ENCODE measurements at places on chromosomes 11 and 22.

DNA sequence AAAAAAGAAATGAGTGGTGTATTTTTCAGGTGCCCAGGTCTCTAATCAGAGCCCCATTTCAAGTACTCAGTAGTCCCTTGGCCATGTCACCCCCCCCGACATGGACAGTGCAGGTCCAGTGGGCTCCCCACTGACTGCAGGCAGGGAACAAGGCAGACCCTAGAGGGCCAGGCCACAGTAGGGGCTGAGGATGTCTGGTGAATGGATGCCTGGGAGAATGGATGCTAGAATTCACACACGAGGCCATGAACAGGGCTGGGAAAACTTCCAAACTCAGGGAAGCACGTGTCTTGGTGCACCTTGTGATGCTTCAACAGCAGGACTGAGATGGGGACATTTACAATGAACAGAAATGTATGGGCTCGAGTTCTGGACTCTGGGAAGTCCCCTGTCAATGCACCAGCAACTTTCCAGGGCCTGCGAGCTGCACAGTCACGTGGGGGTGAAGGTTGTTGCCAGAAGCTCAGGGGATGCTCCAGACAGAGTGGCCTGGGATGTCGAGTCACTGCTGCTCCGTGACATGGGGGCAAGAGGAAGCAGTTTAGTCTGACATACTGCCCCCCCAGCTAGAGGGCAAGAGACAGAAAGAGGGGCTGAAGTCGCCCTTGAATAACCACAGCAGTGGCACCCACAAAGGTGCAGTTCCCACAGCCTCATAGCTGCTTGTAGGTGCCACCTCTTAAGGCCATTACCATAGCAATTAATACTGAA lies 3.1 kb downstream of the APOBEC3G start:
- DNase-seq = no peak

- no peak for DNase-seq
Observed at GRCh38 chr22:26671317-26672059, 14.1 kb downstream of the MIAT start.

DNA sequence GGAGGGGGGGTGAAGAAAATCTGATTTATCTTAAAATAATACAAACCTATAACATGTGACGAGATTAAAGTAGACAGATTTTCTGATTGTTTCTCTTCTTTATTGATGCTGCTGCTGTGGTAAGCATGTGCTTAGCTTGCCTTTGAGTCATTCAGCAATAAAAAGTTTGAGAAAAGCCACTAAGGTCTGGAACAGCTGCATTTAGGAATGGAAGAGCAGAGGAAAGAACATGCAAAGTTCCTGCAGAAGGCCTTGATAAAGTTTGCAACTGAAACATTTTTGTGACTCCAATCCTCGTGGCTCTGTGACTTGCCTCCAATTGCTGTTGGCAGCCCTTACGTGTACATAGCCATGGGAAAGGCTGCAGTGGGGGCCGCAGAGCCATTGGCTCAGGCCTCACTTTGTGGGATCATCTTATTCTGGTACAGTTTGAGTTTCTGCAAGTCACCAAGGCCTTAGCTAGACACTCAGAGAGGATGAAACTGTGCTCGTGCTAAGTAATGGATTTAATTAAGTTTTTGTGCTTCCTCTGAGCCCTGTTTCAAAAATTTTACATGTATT lies 370.2 kb downstream of the AASDHPPT start:
- no peak for DNase-seq

- no peak for DNase-seq
Observed at GRCh38 chr11:95372097-95372656, 141.2 kb upstream of the SESN3 start.

DNA sequence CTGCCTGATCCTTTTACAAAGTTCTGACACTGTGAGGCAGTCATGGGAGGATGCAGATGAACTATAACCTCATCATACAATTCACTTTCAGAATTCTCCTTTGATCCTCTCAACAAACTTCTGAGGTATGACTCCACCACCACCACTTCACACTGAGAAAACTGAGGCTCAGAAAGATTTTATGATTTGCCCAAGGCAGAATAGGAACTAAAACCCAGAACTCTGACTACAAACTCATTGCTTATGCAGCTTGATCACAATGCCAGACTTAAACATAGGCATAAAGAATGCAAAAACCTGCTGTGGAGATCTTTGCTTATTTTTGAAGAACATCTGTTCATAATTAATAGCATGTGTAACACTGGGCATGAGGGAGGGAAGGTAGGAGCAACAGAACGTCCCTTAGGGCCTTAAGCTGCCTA lies 20.4 kb downstream of the FAM168A start:
- DNase-seq = no peak

DNA sequence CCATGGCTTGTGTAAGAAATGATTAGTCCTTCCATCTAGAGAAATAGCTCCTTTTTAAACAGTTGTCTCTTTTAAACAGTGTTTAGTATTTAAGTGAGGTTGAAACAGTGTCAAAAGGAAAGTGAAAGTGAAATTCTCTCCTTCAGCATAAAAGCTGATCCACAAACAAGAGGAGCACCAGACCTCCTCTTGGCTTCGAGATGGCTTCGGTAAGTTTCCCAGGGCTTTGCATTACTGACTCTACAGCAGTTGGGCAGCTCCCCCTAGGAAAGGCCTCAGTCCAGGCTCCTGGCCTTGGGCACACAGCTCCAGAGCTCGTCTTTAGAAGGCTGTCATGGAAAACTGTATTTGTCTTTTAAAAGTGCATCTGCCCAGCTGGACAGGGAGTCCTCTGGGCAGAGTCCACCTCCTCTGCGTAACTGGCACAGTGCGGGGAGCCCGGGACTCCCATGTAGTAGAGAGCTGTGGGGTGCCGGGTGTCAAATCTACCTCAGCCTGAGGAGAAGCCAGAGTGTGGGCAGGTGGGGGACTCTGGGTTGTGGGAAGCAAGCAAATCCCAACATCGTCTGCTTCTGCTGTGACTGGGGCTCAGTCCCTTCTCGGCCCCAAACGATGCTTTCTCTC lies at the start of gene PLAAT4:
TSS of gene PLAAT4 (plus strand) at position 140 of the 624 bp plus-strand sequence. CDS start at position 201, 61 bp downstream.
- no peak for DNase-seq

DNA sequence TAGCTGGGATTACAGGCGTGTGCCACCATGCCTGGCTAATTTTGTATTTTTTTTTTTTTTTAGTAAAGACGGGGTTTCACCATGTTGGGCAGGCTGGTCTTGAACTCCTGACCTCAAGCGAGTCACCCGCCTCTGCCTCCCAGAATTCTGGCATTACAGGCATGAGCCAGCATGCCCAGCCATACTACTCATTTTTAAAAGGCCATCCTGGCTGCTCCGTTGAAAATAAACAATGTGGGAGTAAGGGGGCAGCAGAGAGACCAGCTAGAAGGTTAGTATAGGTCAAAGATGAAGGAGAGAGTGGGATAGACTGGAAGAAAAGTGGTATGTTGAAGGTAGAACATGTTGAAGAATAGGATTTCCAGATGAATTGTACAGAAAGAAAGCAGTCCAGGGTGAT lies 17.6 kb upstream of the LIN7C start:
- no peak for DNase-seq

- DNase-seq = peak; percentile 32
Observed at GRCh38 chr22:19902245-19902715, 39.3 kb upstream of the COMT start.

DNA sequence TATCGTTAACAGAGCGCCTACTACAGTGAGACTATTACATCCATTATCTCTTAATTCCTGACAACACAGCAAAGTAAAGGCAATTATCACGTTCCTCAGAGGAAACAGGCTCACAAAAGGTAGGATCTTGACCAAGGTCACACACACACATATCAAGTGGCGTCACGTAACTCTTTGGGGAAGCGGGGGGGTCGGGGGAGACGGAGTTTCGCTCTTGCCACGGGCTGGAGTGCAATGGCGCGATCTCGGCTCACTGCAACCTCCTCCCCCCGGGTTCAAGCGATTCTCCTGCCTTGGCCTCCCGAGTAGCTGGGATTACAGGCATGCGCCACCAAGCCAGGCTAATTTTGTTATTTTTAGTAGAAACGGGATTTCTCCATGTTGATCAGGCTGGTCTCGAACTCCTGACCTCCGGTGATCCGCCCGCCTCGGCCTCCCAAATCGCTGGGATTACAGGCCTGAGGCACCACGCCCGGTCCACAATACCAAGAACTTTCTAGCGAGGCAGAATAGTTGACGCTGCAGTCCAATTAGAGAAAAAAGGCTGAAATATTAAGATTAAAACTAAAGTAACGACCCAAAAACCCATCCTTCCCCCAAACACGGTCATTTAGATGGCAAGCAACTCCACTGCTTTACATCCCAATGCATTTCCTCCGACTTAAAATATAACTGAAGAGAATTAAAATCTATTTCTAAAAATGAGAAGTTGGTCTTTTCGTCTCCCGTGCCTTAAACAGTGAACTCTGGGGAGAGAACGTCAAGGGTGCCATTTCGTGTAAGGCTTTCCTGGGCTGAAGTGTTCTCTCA lies 1.2 kb downstream of the DDX17 start:
- no peak for DNase-seq

GRCh38 chr11:47541070-47541469 lies 11.9 kb downstream of the CELF1 start:
- DNase-seq = no peak

GRCh38 chr11:93031386-93031785 lies 61.9 kb downstream of the MTNR1B start:
- DNase-seq = no peak

- no peak for DNase-seq
Observed at GRCh38 chr22:39574779-39575551, 4.4 kb downstream of the CACNA1I start.

Data from NCI-H187 treated with DMSO at 0.1 percent for 48 hours (cell line).